ENCODE measurements at places on chromosomes 3 and 15. TPM values are rescaled to one million over a fixed set of nuclear protein-coding genes. Genes with fewer than 3 reads are reported as not detected.

DNA sequence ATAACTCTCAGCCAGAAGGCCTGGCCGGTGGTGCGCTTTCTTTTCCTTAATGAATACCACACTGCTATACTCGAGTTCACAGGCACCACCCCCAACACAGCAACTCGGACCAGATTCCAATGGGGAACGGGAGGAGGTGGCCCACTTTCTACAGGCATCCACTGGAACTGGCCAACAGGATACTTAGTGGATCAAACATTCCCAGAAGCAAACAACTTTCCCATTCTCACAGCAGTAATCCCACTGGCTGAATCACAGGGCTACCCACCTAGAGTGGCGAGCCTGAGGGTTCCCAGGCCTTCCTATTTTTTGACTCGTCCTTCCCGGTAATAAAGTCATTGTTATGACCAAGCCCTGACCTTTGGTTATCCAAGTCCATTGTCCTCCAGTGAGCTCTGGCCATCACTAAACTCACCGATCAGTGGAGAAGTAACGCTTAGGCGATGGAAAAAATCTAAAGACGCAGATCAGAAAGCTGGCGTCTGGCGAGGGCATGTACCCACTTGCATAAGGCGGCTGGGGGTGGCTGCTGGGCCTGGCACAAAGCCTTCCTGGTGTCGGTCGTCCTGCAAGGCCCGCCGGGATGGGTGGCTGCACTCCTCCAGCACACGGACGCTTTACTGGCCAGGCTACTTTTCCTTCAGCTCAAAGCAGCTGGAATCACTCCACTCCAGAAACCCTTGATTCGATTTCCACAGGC lies 1.2 kb downstream of the EOGT start:
- DNase-seq: no peak
- H3K4me1 ChIP-seq: peaks cover 26% of the 10 kb centered on the region
- H3K4me3 ChIP-seq: no peak overlapping the region
- peak overlapping the region; percentile 63 for H3K27ac ChIP-seq
- no peaks in the 10 kb centered on the region for H3K27me3 ChIP-seq

- no peaks in the 10 kb centered on the region for H3K4me1 ChIP-seq
- no peaks in the 10 kb centered on the region for H3K27me3 ChIP-seq
- H3K4me3 ChIP-seq: no peak overlapping the region
These were observed 83.8 kb downstream of the APBA2 start for GRCh38 chr15:28969511-28970085.

The GOLGA8T gene
- total RNA-seq: not detected

DNA sequence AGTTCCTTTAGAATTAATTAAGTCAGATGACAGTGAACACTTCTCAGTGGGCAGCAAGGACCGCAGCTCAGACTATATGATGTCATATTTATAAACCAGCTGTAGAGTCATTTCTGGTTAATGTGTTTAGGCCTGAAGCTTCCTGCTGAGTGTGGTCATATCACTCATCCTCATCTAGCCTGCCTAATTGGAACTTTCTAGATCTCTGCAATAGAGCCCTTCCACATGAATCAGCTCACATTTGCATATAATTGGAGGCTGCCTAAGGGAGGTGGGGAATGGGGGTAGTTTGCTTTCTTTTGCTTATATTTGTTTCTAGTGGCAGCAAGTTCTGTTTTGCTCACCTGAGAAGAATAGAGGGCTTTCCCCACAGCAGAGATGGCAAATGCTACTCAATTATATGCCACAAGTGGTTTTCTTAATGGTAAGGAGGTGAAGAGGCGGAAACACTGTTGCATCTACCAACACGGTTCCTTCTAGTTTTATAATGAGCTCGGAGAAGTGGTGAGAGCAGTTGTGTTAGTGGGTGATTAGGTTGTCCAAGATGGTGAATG lies 148.1 kb downstream of the KLHL25 start:
- DNase-seq: peak; percentile 72
- H3K36me3 ChIP-seq: peaks cover 22% of the 10 kb centered on the region
- peaks cover 37% of the 10 kb centered on the region for H3K4me1 ChIP-seq
- H3K27ac ChIP-seq: peak overlapping the region; percentile 15
- no peak overlapping the region for H3K4me3 ChIP-seq
- no peaks in the 10 kb centered on the region for H3K27me3 ChIP-seq

GRCh38 chr3:172705170-172705569 lies 5.7 kb downstream of the NCEH1 start:
- H3K36me3 ChIP-seq: no peaks in the 10 kb centered on the region
- H3K4me1 ChIP-seq: peaks cover 10% of the 10 kb centered on the region
- no peak for DNase-seq

GRCh38 chr3:52452570-52453221 lies 1.1 kb downstream of the TNNC1 start:
- no peak for DNase-seq
- peaks cover 33% of the 10 kb centered on the region for H3K4me1 ChIP-seq
- H3K36me3 ChIP-seq: no peaks in the 10 kb centered on the region
- no peak overlapping the region for H3K4me3 ChIP-seq

DNA sequence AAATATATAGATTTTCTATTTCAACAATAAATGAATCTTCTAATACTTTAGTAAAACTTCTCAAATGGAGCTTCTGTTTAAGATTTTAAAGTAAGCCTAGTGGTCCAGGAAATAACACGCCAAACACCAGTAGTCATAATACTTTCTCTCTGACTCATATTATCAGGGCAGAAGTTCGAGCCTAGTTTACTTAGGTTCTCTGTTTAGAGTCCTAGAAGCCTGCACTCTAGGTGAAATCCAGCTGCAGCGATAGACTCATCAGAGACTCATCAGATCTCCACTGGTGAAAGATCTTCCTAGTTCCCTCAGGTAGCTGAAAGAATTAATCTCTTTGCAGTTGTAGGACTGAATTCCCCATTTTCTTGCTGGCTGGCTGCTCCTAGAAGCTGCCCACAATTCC lies 552.5 kb upstream of the ROBO2 start:
- no peaks in the 10 kb centered on the region for H3K36me3 ChIP-seq
- no peak overlapping the region for H3K4me3 ChIP-seq
- DNase-seq: no peak
- no peaks in the 10 kb centered on the region for H3K4me1 ChIP-seq

The TNIK gene
- 93.5 TPM for total RNA-seq

DNA sequence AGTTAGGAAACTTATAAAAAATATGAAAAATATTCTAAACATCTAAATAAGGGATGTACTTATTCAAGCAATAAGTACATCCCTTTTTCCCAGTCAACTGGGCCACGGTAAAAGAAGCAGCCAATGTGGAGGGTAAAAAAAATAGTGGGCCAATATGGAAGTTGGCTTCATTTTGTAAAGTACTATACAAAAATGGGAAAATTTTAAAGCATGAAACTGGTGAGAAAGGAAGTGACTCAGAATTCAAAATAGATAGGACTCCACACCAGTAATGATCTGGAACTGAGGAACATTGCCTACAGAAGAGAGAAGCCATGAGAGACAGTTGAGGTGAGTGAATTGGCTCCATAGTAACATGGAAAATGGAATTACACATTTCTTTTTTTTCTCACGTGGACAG lies 108.9 kb downstream of the FNDC3B start:
- H3K27me3 ChIP-seq: no peaks in the 10 kb centered on the region
- no peak overlapping the region for H3K4me3 ChIP-seq
- H3K36me3 ChIP-seq: no peaks in the 10 kb centered on the region
- no peak overlapping the region for H3K27ac ChIP-seq
- peaks cover 7% of the 10 kb centered on the region for H3K4me1 ChIP-seq

The OR5K2 gene
- total RNA-seq: not detected
